Activated CD4-positive, alpha-beta T cell treated with anti-CD3 and anti-CD28 coated beads, Interleukin-2, Interleukin-6, amounts not matched to agents 100 ng/mL and 50 ng/mL, durations not matched to agents 16 hours and 8 hours (primary cell): ENCODE measurements at places on chromosomes 4 and X.
A peak's percentile ranks its signal among the peaks of the same experiment; 100 is the strongest.

GRCh38 chr4:7466904-7467303 lies 32.2 kb upstream of the PSAPL1 start:
- DNase-seq: no peak

DNA sequence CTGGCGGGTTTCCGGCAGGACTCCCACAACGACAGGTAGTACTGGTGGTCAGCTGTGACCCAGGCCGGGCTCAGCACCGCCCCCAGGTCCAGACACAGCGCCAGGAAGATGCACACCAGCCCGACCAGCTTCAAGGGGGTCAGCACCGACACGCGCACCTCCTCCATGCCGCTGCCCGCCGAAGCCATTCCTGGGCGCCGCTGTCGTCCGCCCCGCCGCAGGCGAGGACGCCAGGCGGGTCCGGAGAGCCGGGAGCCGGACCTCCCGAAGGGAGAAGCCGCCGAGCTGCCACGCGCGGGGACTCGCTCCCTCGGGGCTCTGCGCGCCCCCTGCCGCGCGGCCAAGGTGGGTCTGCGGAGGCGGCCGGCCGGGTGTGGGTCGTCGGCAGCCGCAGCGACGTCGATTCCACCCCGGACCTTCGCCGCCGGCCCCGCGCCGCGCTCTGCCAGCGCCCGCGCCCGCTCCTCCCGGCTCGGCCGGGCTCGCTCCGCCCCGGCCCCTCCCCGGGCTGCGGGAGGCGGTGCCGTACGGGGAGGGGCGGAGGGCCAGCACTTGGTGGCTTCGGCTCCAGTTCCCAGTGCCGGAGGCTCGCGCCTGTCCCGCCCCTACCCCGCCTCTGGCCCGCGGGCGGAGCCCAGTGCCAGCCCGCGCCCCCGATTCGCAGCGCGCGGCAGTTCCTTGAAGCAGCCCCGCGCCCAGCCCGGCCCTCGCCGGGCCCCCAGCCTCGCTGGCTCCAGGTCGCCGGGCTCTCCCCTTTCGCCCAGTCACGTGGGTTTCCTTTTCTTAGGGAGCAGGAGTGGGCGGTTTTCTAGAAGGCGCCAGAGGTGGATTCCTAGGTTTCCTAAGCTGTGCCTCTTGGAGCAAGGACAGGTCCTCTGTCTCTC lies at the start of gene TMEM47:
Gene TMEM47 (minus strand): TSS at position 444 of the 884 bp plus-strand sequence. CDS start 256 bp downstream, at position 188.
- peak; percentile 1 for DNase-seq

- no peak for DNase-seq
Measured at GRCh38 chr4:96186593-96186992, 346.7 kb downstream of the PDHA2 start.

DNA sequence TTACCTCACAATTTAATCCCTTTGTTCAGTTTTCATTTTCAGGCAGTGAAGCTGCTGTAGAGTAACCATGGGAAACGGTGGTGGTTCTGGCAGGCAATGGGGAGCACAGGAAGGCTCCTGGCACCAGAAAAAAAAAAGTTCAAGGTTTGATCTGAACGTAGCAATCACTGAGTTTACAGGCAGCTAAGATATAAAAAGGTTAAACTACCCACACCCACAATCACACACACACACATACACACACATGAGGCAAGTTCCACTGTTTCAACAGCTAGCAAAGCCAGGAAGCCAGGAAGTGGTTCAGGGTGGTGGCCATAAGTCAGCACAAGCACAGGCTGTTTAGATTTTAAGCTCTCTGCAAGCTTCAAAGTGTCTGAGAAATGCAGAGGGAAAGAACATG lies at the start of gene SULT1B1:
Gene SULT1B1 (minus strand): TSS at position 166 of the 400 bp plus-strand sequence. CDS start 5,403 bp downstream, outside the sequence.
- DNase-seq: peak; percentile 33

- DNase-seq: no peak
Measured at GRCh38 chrX:115713460-115713859, 152.5 kb downstream of the PLS3 start.

DNA sequence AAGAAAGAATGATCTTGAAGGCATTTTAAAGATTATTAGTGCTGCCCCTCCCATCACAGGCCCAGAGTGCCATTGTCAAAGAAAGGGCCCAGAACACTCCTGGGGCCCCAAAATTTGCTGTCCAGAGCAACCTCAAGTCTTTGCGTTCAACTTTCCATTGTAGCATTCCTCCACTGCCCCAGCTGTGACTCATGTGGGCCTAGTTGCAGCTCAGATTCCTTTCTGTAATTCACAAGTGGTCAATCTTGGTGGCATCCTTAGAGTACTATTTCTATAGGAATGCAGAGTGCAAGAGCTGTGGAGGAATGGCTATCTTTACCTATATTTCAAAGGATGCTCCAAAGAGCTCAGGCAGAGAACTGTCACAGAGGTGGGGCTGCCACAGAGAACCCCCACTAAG lies 1500.8 kb upstream of the IGFBP7 start:
- DNase-seq: no peak

- no peak for DNase-seq
Measured at GRCh38 chrX:26262121-26262523, 46.2 kb downstream of the MAGEB5 start.

- no peak for DNase-seq
Measured at GRCh38 chrX:69613946-69614345, 2.0 kb upstream of the EDA start.

- peak; percentile 56 for DNase-seq
Measured at GRCh38 chr4:122914292-122914904, 8.0 kb downstream of the NUDT6 start.

DNA sequence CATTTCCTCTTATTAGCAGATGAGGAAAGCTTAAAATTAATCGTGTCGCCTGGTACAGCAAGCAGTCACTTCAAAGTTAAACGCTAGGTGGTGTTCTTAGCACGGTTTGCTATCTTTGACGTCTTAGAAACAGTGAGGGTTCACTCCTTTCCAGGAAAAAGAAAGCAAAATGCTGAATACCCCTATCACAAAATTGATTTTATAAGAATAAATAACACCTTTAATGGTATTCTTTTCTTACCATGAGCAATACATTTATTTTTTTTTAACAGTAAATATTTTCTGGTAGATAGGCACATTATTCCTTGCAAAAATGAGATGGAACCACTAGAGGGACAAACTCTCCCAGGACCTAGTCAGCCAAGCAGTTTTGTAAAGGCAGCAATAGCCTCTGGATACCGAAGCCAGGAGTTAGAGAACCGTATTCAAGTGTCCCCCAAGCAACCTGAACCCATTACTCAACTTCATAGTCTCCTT lies 153.9 kb downstream of the KDR start:
- DNase-seq: peak; percentile 34

DNA sequence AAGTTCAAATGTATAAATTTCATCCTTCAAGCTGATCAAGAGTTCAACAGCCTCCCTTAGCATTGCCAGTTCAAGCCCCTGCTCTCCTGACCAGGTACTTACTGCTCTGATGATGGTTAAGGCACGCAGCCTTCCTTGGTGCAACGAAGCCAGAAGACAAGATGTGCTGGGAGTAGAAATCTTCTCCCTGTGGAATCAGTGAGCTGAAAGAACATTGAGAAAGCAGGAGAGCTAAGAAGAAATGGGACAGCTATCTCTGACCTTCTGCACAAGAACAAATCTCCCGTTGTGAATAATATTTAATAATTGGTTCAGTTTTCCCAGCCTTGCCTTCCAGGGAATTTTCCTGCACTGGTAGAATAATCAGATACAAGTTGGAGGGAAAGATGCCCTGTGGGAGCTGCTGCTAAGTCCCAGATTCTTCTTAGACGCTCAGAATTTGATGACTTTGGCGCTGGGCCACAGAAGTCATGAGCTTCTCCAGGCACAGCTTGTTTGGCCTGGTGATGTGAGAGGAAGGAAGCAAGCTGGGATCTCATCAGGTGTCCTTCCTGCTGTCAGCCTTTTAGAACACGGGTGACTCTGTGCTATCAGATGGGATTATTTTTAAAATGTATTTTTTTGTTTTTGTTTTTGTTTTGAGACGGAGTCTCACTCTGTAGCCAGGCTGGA lies 77.8 kb downstream of the CD38 start:
- DNase-seq: no peak

DNA sequence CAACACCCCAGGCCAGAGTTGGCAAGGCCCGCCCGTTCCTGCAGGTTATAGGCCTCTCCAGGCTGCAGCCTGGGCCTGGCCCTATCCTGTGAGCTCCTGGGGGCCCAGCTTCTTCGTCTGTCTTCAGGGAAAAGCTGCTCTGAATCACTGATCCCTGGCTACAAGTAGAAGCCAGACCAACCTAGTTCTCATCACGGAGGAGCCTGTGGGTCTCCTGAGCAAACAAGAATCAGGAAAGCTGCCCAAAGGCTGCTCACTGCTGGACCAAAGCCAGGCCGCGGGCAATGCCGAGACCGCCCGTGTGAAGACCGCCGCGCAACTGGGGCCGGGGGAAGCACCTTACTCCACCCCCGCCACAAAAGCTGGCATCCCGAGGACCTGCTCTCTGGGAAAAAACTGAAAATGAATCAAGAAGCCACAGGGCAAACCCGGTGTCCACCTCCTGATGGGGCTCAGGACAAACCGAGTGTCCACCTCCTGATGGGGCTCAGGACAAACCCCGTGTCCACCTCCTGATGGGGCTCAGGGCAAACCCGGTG lies 12.8 kb downstream of the CTBP1 start:
- DNase-seq: no peak

DNA sequence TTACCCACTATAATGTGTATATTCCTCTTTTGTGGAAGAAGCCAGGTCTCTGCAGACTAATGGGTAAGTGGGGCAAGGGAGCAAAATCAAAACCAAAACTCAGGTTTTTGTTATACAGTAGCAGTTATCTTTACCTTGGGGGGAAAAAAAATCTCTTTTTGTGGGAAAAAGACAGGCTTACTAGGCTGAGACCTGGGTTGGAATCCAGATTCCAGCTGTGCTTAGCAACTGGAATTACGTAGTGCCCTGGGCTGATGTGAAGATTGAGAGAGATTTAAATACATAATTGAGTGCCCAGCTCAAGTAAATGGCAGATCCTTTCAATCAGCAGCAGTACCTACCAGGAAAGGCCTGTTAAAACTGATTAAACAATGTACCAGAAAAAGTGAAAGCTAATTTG lies 15.4 kb upstream of the SCD5 start:
- no peak for DNase-seq
